GM04504 (cell line): ENCODE measurements at places on chromosomes 12 and 14.

DNA sequence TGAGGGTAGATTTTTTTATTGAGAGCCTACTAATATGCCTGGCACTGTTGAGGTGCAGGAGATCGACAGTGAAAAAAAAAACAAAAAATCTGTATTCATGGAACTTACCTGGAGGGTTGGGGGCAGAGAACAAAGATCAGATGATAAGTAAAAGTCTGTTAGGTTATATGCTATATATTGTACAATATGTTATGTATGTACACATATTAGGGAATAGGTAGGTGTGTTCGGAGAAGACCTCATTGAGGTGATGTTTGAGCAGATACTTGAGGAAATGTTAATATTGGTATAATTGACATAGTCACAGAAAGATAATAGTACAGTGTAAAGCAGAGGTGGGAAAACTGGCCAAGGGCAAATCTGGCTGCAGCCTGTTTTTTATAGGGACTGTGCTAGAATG is 5.6 kb downstream of the ARF6 start:
- DNase-seq = no peak

GRCh38 chr12:63208956-63209355 is 58.0 kb upstream of the AVPR1A start:
- DNase-seq = no peak

DNA sequence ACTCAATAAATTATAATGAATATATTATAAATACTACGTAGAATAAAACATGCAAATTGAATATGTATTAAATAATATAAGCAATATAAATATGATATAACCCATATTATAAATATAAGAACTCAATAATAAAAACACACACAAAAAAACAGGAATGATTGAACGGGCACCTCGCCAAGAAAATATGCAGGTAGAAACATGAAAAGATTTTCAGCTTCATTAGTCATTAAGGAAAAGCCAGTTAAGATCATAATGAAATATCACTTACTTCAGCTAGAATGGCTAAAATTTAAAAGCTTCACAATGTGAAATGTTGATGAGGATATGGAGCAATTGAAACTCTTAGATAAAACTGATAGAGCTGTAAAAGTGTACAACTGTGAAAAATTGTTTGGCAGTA is 17.8 kb upstream of the SEL1L start:
- no peak for DNase-seq

DNA sequence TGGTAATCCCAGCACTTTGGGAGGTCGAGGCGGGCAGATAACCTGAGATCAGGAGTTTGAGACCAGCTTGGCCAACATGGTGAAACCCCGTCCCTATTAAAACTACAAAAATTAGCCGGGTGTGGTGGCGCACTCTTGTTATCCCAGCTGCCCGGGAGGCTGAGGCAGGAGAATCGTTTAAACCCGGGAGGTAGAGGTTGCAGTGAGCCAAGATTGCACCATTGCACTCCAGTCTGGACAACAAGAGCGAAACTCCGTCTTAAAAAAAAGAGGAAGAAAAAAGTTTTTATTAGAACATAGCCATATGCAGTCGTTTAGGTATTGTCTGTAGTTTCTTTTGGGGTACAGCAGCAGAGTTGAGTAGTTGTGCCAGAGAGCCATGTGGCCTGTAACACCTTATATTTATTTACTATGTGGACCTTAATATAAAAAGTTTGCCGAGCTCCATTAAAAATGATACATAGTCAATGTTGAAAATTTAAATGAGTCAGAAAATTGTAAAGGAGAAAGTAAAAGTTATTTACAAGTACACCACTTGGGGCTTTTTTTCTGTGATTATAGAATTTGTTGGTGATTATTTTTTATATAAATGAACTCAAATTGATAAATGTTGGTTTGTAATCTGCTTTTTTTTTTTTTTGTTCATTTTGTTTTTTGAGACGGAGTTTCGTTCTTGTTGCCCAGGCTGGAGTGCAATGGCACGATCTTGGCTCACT is 2.2 kb downstream of the ADIPOR2 start:
- DNase-seq = no peak

- no peak for DNase-seq
These were observed 117.2 kb upstream of the FZD10 start for GRCh38 chr12:130044991-130045621.

DNA sequence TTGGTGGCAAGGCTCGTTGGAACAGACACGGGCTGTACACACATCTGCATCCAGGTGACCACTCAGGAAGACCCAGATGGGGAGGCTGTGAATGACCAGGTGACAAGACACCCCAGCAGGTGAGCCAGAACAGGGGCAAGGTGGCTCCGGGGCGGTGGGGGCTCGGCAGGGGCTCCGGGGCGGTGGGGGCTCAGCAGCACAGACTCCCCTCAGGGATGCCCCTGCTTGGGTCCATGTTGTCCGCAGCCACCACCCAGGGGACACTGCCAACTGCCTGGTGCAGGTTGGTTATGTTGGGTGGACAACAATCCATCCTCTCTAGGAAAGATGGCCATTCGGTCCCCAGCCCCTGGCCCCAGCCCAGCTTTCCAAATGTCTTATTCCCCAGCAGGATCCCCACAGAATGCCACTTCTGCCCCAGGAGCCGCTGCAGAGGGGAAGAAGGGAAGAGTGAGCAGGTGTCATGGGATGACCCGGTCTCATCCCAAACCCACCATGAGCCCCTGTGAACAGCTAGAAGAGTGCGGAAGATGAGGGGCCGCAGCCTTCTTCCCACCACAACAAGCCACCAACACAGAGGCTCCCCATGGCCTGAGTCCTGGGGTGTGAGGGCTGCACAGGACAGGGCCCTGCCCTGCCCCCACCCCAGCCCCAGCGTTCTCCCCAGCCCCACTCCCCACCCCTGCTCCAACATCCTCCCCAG is 31.4 kb upstream of the C14orf180 start:
- DNase-seq = no peak

DNA sequence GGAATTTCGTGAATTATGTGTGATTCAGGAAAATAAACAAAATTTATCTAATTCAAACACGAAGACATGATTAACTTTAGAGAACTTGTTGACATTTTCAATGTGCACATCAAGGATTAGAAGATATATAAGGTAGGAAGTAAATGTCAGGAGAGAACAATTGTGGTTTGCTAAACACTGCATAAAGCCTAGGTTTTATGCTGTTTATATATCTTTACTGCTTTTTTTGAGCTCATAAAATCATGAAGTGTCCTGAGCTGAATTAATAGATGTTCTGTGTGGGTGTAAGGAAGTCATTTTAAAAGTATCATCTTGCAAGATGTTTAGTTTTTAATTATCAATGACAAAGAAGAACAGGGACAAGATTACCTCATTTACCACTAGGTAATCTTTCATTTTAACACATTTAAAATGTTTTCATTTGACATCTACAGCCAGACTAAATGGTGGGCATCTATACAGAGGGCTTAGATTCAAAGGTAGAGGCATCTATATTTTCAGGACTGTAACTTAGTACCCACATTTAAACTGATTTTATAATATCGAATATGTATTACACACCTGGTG is 382.8 kb downstream of the ADAMTS20 start:
- no peak for DNase-seq

DNA sequence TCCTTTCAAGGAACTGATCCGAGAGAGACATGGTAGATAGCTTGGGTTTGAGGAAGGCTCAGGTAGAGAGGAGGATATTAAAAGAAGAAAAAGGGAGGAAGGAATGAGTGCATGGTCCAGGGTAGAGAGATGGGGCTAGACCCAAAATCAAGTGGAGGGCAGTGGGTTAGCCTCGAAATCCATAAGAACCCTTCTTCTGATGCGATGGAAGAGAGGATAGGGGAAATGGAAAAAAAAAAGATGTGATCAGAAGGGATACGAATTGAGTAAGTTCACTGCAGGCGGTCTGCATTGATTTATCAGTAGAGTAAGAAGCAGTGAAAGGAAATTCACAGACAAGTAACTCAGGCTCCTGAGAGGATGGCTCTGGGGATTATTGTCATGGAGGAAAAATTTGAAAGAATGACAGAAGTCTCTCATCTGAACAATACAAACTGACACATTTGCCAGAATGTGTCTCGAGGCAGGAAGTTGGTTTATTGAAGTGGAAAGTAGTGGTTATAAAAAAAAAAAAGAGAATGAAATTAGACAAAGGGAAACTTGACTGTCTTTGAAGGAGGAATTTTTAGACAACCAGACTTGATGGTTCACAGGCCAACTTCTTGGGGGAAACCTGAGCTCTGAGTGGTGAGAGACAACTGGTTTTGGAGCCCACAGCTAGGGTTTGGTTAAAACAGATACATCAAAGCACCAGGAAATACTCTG is 10.2 kb downstream of the PPFIBP1 start:
- no peak for DNase-seq

DNA sequence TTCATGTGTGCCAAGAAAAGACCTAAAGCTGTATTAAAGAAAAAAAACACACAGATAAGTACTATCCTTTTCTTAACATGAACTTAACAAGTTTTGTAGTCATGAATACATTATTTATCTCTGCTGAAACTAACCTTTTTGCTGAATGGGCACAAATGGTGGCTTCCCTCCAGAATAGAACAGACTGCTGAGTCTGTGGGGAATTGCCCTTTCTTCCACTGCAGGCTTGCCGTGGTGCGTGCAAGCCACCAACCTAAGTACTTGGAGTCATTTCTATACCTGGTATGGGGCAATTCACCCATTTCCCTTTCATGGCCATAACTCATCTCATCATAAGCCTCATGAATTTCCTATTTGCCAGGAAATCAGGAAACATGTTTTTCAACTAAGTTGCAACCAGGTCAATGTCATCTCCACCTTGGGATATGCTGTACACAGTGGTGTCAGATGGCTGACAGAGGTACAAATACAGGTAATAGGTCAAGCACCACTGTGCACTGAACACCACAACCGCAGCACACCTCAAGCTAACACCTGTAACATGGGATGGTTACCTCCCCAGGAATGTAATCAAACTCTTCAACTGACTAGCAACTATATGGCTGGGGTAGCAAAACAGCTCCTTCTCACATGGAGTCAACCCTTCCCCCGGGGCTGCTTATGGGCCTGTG is 49.9 kb downstream of the CATSPERB start:
- DNase-seq = no peak

GRCh38 chr12:96166765-96167164 is 27.4 kb upstream of the ELK3 start:
- DNase-seq = no peak

- no peak for DNase-seq
These were observed 22.5 kb upstream of the CMKLR1 start for GRCh38 chr12:108361606-108362005.

- DNase-seq = no peak
These were observed 44.0 kb downstream of the LRRC74A start for GRCh38 chr14:76870166-76870565.

GRCh38 chr14:55913324-55914025 is 204.7 kb upstream of the PELI2 start:
- no peak for DNase-seq

DNA sequence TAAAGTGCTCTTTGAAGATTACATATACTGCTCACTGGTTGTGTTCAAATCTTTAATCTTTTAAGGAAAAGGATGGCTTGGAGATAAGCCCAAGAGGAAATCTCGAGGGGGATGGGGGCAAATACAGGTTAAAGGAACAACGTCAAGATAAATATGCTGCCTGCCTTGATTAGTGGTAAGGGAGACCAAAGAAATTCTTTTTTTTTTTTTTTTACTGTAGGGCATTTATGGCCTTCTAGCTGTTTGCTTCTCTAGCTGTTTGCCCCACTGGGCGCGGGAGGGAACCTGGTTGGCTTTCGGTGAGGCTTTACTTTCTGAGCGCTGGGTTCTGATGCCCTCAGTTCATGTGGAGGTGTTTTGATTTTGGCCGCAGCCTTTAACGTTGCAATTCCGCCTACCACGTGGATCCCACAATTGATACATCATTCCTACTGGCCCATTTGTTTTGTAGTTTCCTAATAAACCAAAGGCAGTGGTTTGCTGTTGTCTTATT is 5.7 kb downstream of the CCND2 start:
- no peak for DNase-seq

DNA sequence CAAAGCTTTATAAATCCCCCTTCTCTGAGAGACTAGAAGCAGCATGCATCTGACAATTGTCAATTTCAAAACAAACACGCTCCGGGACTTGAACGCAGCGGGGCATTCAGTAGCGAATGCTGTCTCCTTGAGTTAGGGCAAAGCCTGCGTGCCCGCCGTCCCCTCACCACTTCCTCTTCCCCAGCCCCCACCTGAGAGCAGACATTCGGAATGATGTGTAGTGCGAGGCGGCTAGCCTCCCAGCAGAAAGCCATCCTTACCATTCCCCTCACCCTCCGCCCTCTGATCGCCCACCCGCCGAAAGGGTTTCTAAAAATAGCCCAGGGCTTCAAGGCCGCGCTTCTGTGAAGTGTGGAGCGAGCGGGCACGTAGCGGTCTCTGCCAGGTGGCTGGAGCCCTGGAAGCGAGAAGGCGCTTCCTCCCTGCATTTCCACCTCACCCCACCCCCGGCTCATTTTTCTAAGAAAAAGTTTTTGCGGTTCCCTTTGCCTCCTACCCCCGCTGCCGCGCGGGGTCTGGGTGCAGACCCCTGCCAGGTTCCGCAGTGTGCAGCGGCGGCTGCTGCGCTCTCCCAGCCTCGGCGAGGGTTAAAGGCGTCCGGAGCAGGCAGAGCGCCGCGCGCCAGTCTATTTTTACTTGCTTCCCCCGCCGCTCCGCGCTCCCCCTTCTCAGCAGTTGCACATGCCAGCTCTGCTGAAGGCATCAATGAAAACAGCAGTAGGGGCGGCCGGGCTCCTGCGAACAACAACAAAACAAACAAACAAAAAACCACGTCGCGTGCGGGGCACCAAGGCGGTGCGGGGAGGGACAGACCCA is 2.2 kb downstream of the PRMT8 start:
- no peak for DNase-seq

DNA sequence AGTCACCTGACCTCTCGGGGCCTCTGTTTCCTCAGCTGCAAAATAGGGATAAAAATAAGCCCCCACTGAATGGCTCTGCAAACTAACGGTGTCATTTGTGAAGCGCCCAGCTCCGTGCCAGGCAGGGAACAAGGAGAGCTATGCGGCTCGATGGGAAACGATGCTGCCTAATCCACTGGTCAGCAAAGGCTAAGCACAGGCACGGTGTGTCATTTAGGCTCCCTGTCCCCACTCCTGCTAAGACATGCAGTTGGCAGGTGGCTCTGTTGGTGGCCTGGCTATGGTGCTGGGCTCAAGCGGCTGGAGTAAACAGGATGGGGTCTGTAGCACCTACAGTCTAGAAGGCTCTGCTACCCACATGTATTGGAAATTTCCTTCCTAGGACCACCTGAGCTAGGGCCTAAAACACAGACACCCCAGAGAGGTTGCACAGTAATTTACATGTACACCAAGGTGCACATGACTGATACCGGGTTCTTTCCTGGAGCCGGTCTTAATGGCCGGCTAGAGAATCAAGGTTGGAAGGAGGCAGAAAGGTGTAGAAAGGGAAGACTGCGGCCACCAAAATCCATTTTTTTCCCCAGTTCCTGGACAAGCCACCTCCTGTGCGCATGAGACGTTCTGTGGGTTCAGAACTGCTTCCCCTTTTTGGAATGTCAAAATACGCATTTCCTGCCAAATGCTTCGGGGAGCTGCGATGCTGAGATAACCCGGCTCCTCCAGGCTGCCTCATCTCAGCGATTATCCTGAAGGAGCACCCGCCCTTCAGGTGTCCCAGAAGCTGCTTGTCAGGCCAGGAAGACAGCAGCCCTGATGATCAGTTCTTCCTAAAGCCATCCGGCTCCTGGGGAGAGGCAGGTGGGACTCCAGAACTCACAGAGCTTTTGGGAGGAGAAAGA is 1.0 kb downstream of the CACNA2D4 start:
- no peak for DNase-seq

GRCh38 chr12:46659824-46660223 is 166.0 kb downstream of the SLC38A4 start:
- DNase-seq = no peak
